ENCODE measurements at places on chromosomes 5 and 9. TPM values are rescaled to one million over a fixed set of nuclear protein-coding genes. Genes with fewer than 3 reads are reported as not detected.

The HSPA9 gene
- 432 TPM for total RNA-seq

The MCIDAS gene
- total RNA-seq: 1.6 TPM

The ACOT12 gene
- not detected for total RNA-seq

The KLHL3 gene
- 2.9 TPM for total RNA-seq

The C1QTNF3 gene
- total RNA-seq: 1.1 TPM

GRCh38 chr5:88108490-88109279 is 160.0 kb downstream of the TMEM161B start:
- peak; percentile 45 for DNase-seq

DNA sequence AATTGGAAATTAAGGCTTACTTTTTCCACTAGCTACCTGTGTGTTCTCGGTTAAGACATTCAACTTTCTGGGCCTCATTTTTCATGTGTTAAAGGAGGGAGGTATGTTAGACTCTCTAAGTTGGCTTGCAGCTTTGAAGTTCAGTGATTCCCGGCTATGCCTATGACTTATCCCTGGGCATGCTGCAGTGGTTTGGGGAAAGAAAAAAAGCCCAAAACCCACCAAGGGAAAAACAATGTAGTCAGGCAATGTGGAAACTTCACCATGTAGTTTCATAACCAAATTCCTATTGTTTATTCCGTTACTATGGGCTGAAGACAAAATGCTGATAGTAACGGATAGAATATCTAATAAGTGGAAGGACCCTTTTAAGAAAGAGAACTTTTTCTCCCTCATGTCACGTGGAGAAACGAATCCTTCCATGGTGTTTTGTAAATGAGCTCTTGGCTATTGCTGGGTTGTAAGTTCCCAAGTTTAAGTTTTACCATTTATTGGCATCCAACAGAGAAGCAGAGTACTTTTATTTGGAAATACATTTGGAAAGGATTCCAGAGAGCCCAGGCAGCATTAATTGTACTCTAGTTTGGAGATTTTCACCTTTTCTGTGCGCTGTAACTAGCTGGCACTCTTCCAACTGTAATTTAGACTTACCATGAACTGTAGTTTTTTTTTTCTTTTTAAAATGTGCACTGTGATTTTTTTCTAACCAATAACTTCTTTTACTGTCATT is 84.9 kb upstream of the MPDZ start:
- DNase-seq: no peak

DNA sequence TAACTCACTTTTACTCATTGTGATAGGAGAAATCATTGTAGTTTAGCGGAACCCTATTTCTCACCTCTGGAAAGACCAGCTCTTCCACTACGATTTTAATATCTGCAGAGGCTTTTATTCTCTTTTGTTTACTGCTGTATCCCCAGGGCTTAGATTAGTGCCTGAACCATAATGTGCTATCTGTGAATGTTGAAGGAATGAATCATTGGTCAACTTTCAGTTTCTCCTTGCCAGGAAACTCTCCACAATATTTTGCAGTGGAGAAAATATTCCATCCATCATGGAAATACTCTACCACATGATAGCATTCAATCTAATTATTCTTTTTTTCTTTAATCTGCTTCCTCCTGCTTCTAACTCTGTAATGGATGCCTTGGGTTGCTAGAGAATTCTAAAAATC is 263.5 kb upstream of the PTPRD start:
- DNase-seq: peak; percentile 26

GRCh38 chr9:122332083-122332482 is 38.7 kb upstream of the PTGS1 start:
- DNase-seq: no peak

- DNase-seq: no peak
Observed at GRCh38 chr9:7119612-7120011, 361.8 kb downstream of the KDM4C start.

- DNase-seq: no peak
Observed at GRCh38 chr5:88836195-88836838, 46.7 kb downstream of the MEF2C start.

DNA sequence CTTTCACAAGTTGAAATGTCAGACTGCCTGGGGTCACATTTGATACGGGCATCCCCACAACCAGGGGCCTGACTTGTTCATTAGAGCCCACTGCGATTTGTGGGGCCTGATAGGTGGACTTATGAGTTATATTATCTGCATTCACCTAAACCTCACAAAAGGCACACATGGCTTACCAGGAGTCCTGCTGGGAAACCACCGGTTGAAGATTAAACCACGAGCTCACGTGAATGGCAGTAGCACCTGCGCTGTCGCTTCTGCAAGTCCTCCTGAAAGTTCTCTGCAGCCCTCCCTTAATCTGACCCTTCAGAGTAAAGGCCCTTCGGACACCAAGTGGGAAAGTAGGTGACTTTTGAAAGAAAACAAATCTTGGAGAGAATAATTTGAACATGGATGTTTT is 68.9 kb downstream of the PPIC start:
- DNase-seq: no peak

- DNase-seq: no peak
Observed at GRCh38 chr5:180142021-180142765, 66.8 kb downstream of the RASGEF1C start.

DNA sequence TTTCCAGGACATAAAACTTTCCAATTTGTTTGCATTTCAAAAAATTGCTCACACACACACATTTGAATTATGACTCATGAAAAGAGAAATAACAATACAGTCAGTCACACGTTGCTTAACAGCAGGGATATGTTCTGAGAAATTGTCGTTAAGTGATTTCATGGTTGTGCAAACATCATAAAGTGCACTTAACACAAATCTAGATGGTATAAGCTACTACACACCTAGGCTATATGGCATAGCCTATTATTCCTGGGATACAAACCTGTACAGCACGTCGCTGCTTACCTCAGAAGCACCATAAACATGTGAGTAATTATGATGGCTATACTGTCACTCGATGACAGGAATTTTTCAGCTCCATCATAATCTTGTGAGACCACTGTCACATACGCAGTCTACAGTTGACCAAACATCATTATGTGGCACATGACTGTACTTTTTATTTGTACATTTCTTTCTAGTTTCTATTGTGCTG is 378.2 kb downstream of the ACTL7B start:
- peak; percentile 93 for DNase-seq

GRCh38 chr5:130836729-130837649 is 328.1 kb downstream of the HINT1 start:
- peak; percentile 54 for DNase-seq

GRCh38 chr5:79301046-79301712 is 65.2 kb downstream of the JMY start:
- DNase-seq: peak; percentile 66

DNA sequence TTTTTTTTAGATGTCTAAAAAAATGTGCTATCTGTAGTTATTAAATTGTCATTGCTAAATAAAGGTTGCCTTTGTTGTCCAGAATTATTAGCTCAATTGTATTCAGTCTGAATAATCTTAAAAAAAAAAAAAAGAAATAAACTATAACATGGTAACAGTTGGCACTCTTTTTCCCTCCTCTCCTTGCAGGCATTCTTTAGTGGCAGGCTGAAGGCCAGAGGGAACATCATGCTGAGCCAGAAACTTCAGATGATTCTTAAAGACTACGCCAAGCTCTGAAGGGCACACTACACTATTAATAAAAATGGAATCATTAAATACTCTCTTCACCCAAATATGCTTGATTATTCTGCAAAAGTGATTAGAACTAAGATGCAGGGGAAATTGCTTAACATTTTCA is 87.6 kb upstream of the FAM170A start:
- DNase-seq: no peak

DNA sequence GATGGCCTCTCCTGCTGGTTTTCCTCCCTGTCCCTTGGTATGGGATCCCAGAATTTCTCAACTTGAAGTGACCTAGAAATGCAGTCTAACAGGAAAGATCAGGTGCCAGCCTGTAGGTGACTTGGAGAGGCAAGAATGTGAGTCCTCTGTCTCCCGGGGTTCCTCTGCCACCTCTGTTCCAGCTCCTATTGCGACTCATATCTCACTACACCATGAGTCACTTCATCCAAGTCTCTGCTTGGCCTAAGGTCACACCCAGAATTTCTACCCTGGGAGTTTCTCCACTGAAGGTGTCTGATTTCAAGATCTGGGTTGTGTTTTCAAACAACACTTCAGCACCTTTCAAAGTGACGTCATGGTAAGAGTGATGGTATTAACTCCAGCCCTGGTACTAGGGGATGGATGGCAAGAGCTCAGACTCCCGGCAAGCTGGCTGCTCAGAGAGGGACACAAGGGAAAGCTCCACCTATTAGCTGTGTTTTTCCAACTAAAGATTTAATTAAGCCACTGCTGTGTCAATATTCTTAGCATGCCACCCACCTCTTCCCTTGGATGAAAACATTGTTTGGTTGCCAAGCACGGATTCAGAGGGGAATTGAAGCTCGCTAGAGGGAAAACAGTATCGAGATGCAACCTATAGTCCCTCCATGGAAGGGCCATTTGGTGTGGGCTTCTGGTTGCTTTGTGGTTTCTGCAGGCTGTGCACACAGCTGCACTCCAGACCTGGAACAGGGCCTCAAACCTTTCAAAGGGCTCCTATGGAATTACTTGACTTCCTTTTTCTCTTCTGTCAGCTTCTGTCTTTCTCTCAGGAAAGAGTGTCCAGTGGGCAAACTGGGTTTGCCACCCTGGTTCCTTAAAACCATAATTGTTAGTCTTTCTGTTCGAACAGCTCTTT is 205.7 kb downstream of the GAS1 start:
- peak; percentile 83 for DNase-seq

Data from PC-3 (cell line).